OCI-M1 (cell line): ENCODE measurements at places on chromosomes 6 and 20.

GRCh38 chr6:138432063-138432356 lies 28.0 kb downstream of the HEBP2 start:
- DNase-seq = no peak

GRCh38 chr6:167113935-167114910 lies 8.7 kb upstream of the CCR6 start:
- DNase-seq = no peak

GRCh38 chr20:14232650-14233049 lies 104.8 kb downstream of the FLRT3 start:
- no peak for DNase-seq

GRCh38 chr6:112372226-112372806 lies 25.2 kb downstream of the RFPL4B start:
- peak; percentile 39 for DNase-seq

DNA sequence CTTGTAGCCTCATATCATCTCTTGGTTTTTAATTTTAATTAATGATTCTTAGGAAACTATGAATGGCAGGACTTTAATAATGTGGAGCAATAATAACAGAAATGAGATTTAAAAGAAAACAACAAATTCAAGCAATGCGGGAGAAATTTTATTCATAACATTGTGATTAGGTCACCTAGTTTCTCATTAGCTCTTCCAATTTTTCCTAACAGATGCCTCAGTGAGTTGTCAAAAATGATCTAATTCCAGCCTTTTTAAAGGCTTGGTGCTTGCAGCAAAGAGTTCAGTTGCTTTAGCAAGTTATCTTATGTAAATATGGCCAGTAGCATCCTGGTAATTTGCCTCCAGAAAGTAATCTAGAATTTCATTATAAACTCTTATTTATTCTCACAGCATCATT lies 20.4 kb downstream of the PDE7B start:
- DNase-seq = no peak

GRCh38 chr6:44062105-44062770 lies 65.0 kb downstream of the MRPL14 start:
- DNase-seq = no peak

GRCh38 chr6:167968091-167968490 lies 29.4 kb upstream of the KIF25 start:
- DNase-seq = peak; percentile 6

GRCh38 chr6:20691185-20691584 lies 156.9 kb downstream of the CDKAL1 start:
- DNase-seq = no peak

DNA sequence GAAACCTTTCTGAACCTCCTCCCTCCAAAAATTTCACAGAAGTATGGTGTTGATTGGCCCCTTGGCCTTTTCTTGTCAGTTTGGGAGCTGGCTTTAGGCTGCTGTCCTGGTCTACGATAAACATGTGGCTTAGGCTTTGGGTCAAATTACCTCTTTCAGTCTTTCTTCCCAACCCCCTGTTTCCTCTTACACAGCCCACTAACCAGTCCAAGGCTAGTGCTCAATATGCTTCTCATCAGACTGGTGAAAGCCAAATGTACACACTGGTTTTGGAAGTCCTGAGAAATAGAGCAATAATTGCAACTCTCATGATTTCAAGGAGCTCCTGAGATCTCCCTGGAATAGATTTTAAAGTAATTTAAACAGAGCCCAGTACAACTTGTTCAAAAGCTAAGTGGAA lies 933.7 kb upstream of the GJE1 start:
- peak; percentile 91 for DNase-seq

GRCh38 chr6:135871296-135871695 lies 19.8 kb downstream of the PDE7B start:
- DNase-seq = no peak
